ENCODE measurements at places on chromosomes 4 and X.
A peak's percentile ranks its signal among the peaks of the same experiment; 100 is the strongest.

- DNase-seq: no peak
Observed at GRCh38 chrX:100395781-100396180, 14.3 kb downstream of the PCDH19 start.

DNA sequence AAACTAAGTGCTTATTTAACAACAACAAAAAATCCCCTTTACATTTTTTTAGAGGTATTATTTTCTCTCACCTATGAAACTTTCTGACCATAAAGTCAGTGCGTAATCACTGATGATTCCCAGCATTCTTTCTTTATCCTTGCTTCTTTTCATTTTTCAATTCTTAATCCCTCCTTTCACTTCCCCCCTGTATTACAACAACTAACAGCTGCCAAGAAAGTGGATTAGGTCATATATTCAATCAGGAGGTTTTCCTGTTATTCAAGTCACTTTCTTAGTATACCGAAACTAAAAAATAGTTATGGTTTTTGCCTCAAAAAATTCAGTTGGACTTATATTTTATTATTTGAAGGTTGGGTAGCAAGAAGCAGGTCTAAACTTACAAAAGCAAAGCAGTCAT lies 2.1 kb upstream of the STAP1 start:
- no peak for DNase-seq

DNA sequence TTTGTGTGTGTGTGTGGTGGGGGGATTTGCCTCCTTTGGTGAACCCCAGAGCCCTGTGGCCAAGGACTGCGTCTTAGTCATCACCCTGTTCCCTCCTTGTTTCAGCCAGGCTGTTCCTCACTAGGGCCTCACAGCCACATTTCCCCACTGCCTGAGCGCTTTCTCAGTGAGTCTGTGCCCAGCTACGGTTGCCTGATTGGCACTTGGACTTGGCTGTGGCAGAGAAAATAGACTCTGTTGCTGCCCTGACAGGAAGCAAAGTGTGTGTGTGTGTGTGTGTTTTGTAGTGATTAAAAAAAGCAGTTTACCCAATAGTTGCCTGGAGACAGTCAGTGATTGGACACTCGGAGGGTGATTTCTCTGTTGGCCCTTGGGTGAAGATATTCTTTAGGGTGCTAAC lies 113.0 kb downstream of the UCHL1 start:
- no peak for DNase-seq

DNA sequence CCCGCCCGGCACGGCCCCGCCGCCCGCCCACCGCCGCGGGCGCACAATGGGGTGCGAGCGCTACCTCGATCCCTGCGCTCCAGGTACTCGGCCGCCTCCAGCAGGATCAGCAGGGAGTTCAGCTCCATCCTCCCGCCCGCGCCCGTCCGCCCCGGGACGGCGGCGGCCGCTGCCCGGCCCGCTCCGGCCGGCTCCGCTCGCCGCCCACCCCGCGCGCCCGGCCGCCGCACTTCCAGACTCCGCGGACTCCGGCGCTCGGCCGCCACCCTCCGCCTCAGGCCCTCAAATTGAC lies at the start of gene MXD4:
TSS of gene MXD4 (minus strand) at position 257 of the 292 bp plus-strand sequence. CDS start at position 128, 129 bp downstream.
- DNase-seq: no peak

GRCh38 chrX:17397074-17397473 lies 22.1 kb downstream of the NHS start:
- no peak for DNase-seq

- no peak for DNase-seq
Observed at GRCh38 chrX:7596822-7597221, 246.1 kb upstream of the VCX start.

DNA sequence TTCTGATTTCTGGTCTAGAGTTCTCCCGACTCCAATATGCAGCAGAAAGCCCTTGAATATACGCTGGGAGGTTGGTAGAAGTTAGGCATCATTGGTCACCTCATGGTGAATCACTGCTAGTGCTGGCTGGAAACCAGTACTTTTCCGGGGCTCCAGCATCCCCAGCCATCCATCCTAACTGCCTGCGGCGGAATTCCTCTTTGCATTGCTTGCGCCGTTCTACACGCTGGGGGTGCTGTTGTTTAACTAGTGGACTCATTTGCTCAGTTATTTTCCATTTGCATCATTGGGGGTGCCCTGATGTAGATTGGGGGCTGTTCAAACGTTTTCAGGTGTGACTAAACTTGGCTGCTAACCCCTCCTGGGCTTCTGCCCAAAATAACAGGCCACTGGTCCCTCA lies 23.3 kb upstream of the GPR50 start:
- DNase-seq: peak; percentile 41

DNA sequence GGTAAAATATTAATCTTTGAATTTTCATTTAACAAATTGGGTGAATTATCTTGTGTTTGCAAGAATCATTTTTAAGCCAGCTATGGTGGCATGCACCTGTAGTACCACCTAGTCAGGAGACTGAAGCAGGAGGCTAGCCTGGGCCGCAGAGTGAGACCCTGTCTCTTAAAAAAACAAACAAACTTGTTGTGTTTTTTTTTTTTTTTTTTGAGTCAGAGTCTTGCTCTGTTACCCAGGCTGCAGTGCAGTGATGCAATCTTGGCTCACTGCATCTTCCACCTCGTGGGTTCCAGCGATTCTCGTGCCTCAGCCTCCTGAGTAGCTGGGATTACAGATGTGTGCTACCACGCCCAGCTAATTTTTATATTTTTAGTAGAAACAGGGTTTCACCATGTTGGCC lies 2.2 kb downstream of the TXLNG start:
- no peak for DNase-seq

DNA sequence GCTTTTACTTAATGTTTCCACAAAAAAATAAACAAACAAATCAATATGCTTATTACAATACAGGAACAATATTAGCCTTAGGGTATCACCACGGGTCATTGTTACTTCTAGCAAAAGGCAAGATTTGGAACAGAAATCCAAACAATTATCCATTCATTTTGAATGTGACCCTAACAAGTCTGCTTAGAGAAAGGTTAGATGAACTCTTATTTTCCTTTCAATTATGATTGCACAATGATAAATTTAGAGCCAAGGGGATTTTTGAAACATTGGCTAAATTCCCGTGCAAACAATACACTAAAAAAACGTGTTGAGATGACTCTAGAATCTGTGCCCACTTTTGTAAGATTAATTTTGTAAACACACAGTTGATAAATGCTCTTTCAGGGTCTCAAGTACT lies 474.7 kb downstream of the PCDH7 start:
- no peak for DNase-seq

- no peak for DNase-seq
Observed at GRCh38 chr4:143407474-143407873, 70.8 kb downstream of the GAB1 start.

DNA sequence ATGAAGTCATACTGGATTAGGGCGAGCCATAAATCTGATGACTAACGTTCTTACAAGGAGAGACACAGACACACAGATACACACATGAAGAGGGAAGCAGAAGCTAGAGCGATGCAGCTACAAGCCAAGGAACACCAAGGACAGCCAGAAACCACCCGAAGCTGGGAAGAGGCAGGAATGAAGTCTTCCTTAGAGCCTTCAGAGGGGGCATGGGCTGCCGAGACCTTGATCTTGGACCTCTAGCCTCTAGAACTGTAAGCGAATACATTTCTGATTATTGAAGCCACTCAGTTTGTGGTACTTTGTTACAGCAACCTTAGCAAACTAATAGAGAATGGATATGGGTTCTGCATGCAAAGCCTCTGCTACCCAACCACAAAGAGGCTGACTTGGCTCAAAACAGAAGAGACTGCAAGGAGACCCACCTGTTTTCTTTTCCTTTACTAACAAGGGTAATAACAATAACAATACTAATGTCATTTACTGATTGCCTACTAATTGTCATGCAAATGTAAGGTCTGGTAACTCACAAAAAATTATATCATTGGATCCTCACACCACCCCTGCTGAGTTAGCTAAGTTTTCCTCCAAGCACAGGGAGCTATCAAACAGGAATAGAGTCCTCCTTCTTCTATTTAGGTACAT lies 10.1 kb upstream of the LDB2 start:
- no peak for DNase-seq

GRCh38 chr4:107877361-107877760 lies 52.6 kb downstream of the SGMS2 start:
- no peak for DNase-seq

- DNase-seq: no peak
Observed at GRCh38 chrX:79182616-79183015, 38.1 kb downstream of the GPR174 start.

- DNase-seq: peak; percentile 96
Observed at GRCh38 chr4:74005528-74005927, 7.1 kb upstream of the CXCL5 start.

- no peak for DNase-seq
Observed at GRCh38 chr4:158945529-158946108, 157.3 kb upstream of the RAPGEF2 start.

GRCh38 chrX:109847257-109848187 lies 114.5 kb upstream of the ACSL4 start:
- no peak for DNase-seq

- peak; percentile 15 for DNase-seq
Observed at GRCh38 chr4:3442959-3443749, 1.4 kb downstream of the HGFAC start.

DNA sequence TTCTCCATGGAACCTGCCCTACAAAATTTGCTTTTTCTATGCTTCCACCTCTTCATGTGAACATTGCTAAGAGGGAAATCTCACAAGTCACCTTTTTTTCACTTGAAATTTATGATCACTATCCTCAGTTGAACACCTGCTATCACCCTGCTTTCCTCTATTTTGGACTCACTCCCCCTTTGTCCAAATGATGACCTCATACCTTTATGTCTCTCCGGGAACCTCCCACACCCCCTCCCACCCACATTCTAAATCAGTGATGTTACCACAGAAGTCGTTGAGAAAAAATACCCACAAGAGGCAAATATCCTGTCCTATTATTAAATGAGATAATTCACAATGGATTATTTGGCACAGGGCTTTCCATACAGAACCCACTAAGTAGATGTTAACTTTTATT lies 156.5 kb downstream of the RNF150 start:
- DNase-seq: no peak

DNA sequence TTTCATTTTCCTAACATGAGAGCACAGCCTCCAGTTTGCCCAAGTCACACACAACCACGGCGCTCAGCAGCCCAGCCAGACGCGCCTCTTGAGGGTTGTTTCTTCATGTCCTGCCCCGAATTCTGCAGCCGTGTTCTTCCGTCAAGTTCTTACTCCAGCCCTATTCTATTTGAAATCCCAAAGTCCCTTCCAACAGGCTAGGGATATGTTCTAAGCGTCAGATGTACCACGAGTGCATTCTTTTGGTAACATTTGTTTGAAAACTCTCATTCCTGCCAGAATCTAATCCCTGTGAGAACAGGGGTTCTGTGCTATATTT lies 23.1 kb downstream of the ACSL1 start:
- DNase-seq: no peak

GRCh38 chr4:91025241-91026148 lies 898.3 kb downstream of the CCSER1 start:
- no peak for DNase-seq

DNA sequence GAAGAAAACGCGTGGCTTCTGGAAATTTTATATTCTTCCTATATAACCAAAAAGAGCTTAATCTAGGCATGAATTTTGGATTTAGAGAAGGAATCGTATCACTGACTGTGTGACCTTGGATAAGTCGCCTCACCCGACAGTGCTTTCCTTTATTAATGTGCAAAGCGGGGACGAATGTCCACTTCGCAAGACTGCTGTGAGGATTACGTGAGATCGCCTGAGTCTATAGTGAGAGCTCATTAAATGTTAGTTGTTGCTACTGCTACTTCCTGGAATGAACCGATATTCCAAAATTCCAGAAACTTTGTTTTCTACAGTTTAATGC lies 448 bp upstream of the TBC1D8B start:
- DNase-seq: peak; percentile 41

DNA sequence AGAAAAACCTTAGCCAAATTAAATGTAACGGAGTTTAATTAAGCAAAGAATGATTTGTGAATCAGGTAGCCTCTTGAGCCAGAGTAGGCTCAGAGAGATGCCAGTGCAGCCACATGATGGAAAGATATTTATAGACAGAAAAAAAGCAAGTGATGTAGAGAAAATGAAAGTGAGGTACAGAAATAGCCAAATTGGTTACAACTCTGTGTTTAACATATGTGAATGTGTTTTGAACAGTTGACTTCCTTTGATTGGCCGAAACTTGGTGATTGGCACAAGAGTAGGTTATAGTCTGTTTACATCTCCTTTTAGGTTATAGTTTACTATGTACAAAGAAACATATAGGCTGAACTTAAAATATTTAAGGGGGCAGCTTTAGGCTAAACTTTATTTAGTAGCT lies 459.9 kb upstream of the BOD1L1 start:
- no peak for DNase-seq

DNA sequence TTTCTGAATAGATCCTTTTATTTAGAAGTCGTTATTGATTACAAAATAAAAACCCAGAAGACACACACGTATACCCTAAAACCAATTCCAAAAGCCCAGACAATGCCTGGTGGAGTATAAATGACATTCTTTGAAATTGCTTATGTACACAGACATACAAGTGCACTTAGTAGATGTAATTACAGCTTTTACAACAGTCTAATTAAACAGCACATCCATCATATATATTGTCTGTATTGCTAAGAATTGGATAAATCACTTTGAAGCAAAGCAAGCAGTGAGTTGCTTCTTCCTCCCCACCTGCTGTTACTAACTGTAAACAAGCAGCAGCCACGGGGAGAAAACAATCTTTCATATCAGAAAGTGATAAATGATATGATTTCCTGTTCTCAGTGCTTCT lies 645.7 kb downstream of the TLL1 start:
- peak; percentile 2 for DNase-seq

- DNase-seq: no peak
Observed at GRCh38 chr4:42136371-42136770, 16.1 kb downstream of the BEND4 start.

- DNase-seq: peak; percentile 60
Observed at GRCh38 chr4:74189331-74190043, 31.6 kb downstream of the MTHFD2L start.

DNA sequence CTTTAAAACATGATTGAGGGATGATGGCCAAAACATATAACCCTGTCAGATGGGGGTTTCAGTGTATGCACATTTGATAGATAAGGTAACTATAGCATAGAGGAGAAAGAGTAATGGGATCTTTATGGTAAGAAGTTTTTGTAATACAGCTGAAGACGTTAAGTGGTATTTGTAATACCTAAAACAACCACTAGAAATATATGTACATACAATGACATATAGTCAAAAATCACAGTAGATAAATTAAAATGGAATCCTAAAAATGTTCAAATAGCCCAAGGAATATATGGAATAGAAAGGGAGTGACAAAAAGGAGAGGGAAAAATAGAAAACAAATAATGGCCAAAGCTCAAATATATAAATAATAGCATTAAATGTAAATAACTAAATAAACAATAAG lies 371.3 kb upstream of the FSTL5 start:
- no peak for DNase-seq

DNA sequence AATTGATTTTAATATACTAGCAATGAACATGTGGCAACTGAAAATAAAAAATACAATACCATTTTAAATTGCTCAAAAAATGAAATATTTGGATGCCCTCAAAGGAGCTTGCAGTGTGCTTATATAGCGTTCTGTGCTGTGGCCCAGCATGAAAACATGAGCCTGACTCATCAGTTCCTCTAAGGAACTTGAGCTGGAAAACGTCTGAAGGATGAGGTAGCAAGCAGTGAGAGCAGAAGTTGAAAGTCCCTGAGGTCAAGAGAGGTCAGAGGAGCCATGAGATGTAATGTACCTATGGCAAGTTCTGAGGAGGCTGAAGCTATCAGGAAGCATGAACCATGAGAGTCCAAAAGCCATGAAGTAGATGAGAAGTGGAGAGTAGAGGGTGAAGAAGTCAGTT lies 59.7 kb downstream of the HMGB3 start:
- no peak for DNase-seq
